Renal pelvis (tissue), 12 donors: ENCODE measurements at places on chromosomes 12 and 14. TPM values are rescaled to one million over a fixed set of nuclear protein-coding genes. Genes with fewer than 3 reads are reported as not detected.

The GLIPR1L2 gene
- 3.9 TPM for polyA plus RNA-seq

The KCNJ8 gene
- polyA plus RNA-seq, result 22.8 TPM

The RFX4 gene
- not detected for polyA plus RNA-seq

The AMHR2 gene
- polyA plus RNA-seq, result 0.48 TPM

The ANKRD33 gene
- polyA plus RNA-seq, result 0.73 TPM

The NRXN3 gene
- polyA plus RNA-seq, result 7.8 TPM

The UBE3B gene
- polyA plus RNA-seq, result 29.7 TPM

The FITM1 gene
- 1.1 TPM for polyA plus RNA-seq

The TAS2R10 gene
- polyA plus RNA-seq, result 1.6 TPM

The ZBTB25 gene
- polyA plus RNA-seq, result 7.4 TPM

The SLC6A15 gene
- polyA plus RNA-seq, result 0.37 TPM

The PZP gene
- polyA plus RNA-seq, result 0.30 TPM

The SLC6A13 gene
- polyA plus RNA-seq, result 44.2 TPM

The TMEM132C gene
- 2.4 TPM for polyA plus RNA-seq

The CDK2 gene
- polyA plus RNA-seq, result 61.6 TPM

The KRT2 gene
- not detected for polyA plus RNA-seq

The SPX gene
- polyA plus RNA-seq, result 16.6 TPM

The EPYC gene
- not detected for polyA plus RNA-seq

The MEG3 gene
- 122 TPM for polyA plus RNA-seq

The MOK gene
- polyA plus RNA-seq, result 42.0 TPM

The LALBA gene
- not detected for polyA plus RNA-seq

The PRPH gene
- 0.56 TPM for polyA plus RNA-seq

The DCN gene
- polyA plus RNA-seq, result 532 TPM

The NKX2-1 gene
- not detected for polyA plus RNA-seq

The MANSC4 gene
- 0.51 TPM for polyA plus RNA-seq

The LMO3 gene
- 2.1 TPM for polyA plus RNA-seq

The ACTR6 gene
- polyA plus RNA-seq, result 34.5 TPM

The KCNA5 gene
- polyA plus RNA-seq, result 1.6 TPM
